ENCODE measurements at places on chromosomes 5 and 9.

GRCh38 chr9:89593727-89594427, 10.9 kb upstream of the GADD45G start:
- peak; percentile 33 for DNase-seq

- no peak for DNase-seq
These were observed 70.7 kb downstream of the GCNT1 start for GRCh38 chr9:76529653-76530052.

GRCh38 chr9:15543047-15543813, 9.6 kb upstream of the CCDC171 start:
- no peak for DNase-seq

DNA sequence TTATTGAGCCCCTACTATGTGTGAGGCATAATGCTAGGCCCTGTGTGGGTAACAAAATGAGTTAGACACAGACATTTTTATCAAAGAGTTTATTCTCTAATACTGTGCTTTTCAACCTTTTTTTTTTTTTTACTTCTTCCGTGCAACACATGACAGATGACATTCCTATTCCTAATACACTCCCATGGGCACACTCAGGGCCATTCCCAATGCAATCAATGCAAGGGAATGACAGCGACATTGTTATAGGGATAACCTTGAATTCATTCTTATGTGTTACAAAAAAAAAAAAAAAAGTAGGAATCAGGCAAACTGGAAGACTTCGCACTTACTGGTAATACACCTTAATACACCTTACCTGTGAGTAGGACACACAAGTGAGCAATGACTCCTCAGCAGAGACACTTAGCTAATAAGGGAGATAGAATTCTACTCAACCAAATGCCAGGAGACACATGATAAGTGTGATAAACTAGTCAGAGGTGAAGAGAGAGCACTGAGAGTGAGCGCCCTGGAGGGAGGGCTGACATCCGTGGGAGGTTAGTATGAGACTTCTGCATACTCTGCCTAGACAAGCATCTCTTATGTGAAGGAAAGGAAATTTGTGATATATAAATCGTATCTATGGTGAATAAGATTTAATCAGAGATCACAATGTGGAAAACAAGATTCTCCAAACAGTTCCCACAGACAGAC, 21.0 kb upstream of the ARSB start:
- no peak for DNase-seq

- DNase-seq: no peak
These were observed 158.7 kb downstream of the NMUR2 start for GRCh38 chr5:152246401-152246800.
